Central memory CD4-positive, alpha-beta T cell (primary cell): ENCODE measurements at places on chromosomes 12 and 14.

DNA sequence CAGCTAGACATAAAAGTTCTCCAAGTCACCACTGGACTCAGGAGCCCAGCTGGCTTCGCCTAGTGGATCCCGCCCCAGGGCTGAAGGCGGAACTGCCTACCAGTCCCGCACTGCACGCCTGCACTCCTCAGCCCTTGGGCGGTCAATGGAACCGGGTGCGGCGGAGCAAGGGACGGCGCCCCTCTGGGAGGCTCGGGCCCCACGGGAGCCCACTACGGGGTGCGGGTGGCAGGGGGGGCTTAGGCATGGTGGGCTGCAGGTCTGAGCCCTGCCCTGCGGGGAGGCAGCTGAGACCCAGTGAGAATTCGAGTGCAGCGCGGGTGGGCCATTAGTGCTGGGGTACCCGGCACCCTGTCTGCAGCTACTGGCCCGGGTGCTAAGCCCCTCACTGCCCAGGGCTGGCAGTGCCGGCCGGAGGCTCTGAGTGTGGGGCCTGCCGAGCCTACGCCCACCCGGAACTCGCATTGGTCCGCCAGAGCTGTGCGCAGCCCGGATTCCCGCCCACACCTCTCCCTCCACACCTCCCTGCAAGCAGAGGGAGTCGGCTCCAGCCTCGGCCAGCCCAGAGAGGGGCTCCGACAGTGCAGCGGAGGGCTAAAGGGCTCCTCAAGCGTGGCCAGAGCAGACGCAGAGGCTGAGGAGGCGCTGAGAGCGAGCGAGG, 11.4 kb upstream of the G2E3 start:
- DNase-seq, result no peak

- DNase-seq, result peak; percentile 67
These were observed 22.9 kb downstream of the SPTLC2 start for GRCh38 chr14:77593501-77593961.

DNA sequence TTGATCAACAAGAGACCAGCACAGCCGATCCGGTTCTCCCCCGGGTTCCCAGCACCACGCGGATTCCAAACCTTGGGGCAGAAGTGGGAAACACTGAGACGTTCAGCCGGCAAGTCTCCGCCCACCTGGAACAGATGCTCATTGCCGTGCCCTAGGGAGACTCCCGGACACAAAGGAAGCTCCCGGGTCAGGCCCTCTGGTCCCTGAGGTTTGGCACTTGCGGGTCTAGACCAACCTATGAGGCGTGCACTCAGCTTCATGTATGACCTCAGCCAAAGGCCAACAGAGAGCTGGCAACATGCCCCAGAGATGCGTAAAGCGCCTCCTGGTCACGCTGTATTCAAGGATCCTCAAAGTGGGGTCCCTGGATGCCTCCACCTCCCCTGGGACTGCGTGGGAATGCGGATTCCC, 2.5 kb downstream of the RIMBP2 start:
- no peak for DNase-seq

GRCh38 chr12:109435428-109436187, 41.5 kb downstream of the KCTD10 start:
- DNase-seq, result no peak
